ENCODE measurements at places on chromosomes 12 and 14.

- DNase-seq, result peak; percentile 16
Measured at GRCh38 chr12:67647799-67648520, 585 bp upstream of the DYRK2 start.

- DNase-seq, result no peak
Measured at GRCh38 chr14:68306934-68307789, 485.7 kb downstream of the ZFP36L1 start.

DNA sequence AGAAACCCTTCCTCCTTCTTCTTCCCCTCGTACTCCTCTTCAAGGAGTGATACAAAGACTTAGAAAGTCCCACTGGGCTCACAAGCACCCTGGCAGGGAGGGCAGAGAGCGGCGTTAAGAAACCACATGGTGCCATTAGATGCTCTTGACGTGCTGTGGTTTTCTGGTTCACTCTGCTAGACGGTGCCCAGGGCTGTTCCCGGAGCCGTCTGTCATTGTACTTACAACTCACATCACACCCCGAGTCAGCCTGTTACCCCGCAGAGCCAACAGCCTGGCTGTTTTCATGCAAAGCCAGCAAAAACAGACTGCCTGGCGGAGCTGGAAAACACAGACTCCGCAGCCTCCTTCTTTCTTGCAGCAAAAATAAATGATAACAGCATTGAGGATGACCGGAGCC lies 232.6 kb upstream of the TBX3 start:
- DNase-seq, result no peak

- no peak for DNase-seq
Measured at GRCh38 chr14:70716958-70717357, 75.2 kb downstream of the TTC9 start.

DNA sequence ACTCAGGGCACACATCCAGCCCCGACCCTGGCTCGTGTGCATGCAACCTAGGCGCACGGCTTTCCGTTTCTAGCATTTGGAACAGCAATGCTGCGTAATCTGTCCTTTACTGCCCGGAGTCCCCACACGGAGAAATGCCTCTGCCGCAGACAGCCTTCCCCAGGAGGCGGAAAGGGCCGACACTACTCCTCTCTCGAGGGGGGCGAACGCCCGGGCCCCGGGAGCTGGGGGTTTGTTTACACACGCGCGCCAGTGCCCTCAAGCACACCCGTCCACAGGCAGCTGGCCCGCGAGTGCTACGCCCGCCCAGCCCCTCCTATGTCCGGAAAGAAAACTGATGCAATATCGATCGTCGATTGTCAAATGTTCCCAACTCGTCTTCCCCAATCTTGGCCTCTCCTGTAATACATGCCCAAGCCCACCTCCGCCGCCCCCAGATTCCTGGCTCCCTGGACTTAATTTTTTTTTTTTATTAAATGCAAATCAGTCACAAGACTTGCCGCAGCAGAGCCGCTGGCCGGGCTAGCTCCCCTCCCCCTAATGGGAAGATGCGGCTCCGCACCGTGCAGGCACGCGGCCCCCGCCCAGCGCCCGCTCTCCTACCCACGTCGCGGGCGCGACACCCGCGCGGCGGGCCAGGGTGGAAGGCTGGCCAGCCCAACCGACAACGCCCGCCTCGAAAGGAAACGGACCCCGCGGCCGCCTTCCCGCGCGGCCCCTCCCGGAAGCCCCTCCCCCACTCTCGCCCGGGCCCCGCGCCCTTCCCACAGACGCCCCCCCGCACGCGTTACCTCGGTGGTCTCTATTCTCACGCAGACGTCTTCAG lies 642 bp downstream of the SLC38A2 start:
- peak; percentile 51 for DNase-seq

- no peak for DNase-seq
Measured at GRCh38 chr12:10615532-10615931, 2.1 kb upstream of the MAGOHB start.

GRCh38 chr12:3381059-3382047 lies 109.7 kb upstream of the PRMT8 start:
- no peak for DNase-seq

DNA sequence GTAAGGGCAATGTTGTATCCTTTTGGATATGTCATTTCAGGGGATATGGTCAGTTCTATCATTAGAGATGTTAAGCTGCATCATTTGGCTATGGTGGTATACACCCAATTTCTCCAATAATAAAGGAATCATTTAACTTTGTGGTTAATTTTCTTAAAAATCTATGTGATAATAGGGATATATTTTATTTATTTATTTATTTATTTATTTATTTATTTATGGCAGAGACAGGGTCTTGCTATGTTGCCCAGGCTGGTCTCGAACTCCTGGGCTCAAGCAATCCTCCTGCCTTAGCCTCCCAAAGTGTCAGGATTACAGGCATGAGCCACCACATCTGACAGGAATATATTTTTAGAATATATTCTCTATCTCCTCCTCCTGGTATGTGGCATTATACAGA lies 85.7 kb downstream of the EML5 start:
- no peak for DNase-seq

GRCh38 chr14:64721391-64721791 lies 17.2 kb downstream of the PLEKHG3 start:
- no peak for DNase-seq

DNA sequence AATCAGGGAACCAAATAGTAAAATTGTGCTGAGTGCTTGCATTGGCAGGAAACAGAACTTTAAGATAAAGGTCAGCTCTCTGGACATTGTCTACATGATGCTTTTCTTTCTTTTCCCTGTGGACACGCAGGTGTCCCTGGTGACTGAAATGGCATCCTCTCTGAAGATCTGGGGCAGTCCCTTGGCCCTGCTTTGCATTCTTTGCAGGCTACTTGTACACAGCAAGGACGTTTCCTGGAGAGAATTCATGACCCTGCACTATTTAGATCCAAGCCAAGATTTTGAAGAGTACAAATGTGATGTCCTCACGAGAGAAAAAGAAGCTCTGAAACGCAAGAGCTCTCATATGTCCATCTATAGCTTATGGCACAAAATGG lies 11.3 kb upstream of the EDDM3A start:
- no peak for DNase-seq

DNA sequence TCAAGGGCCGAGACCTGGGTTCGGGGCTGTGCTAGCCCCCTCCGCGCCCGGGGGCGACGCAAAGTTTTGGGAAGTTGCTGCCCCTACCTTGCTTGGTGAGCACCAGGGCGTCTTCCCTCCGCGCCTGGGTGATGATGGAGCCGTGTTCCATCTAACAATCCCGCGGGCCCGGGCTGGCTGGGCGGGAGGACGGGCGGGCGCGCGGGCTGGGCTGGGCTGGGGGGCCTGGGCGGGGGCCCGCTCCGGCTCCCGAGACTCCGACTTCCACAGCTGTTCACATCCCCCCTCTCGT lies 298 bp downstream of the CTDSP2 start:
- no peak for DNase-seq

DNA sequence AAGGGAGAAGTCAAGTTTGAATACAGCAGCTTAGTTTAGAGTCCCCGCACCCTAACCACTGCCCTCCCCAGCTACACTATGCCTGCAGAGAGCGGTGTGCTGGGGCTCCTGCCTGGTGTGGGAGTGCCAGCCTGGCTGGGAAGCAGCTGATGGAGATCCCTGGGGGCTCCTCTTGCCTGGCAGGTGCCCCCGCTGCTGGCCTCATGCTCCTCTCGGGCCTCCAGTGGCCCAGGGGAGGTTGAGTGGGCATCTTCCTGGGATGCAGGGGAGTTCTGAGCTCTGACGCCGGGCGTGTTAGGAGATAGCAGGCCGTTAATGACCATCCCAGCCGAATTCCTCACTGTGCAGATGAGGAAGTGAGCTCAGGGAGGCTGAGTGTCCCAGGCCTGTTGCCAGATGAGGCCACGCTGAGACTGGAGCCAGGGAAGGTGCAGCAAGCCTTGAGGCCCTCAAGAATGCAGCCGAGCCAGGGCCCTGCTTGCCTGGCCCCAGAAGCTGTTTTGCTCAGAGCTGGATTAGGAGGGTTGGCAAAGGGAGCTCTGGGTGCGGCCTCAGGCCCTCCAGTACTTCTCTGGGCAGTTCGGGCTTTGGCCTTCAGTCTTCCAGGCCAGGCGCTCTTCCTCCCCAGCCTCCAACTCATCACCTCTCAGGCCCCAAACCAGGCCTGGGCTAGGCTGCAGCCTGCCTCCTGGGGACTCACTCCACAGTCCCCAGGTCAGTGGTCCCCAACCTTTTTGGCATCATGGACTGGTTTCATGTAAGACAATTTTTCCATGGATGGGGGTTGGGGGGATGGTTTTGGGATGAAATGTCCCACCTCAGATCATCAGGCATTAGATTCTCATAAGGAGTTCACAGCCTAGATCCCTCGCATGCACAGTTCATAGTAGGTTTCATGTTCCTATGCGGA lies 6.6 kb upstream of the CYP46A1 start:
- DNase-seq, result no peak
